ENCODE measurements at places on chromosomes 7 and 10.

- DNase-seq = no peak
Observed at GRCh38 chr7:131497454-131497853, 59.0 kb downstream of the PODXL start.

- DNase-seq = no peak
Observed at GRCh38 chr10:119640875-119641526, 10.2 kb upstream of the BAG3 start.

DNA sequence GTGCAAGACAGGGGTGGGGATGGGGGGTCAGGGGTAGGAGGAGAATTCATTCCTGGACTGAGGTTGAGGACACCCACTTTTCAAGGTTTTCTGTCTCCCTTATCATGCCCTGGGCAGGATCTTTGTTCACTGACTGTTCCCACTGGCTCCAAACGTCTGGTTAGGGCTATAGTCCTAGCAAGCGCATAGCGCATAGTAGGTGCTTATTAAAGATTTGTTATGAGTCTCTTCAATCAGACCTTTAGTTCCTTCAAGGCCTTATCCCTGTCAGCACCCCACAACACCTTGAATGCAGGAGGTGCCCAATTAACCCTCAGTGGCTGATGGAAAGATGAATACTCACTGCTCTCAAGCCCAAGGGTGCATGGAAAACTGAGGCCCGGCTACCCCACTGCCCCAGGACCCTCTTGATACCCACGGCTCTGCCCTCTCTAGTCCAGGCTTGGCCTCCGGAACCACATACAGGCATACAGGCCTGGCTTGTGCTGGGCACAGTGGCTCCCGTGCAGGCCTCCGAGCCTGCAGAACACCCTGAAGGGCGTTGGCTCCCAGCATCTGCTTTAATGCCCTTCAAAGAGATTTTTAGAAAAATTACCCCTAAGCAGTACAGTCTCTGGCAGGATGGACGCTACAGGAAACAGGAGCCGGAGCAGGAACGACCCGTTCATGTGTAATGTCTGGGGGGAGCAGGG, 177.7 kb downstream of the SH3PXD2A start:
- DNase-seq = no peak

GRCh38 chr10:22263106-22263505, 45.3 kb upstream of the EBLN1 start:
- DNase-seq = no peak

GRCh38 chr7:33745934-33746333, 159.4 kb upstream of the BMPER start:
- DNase-seq = no peak

- DNase-seq = no peak
Observed at GRCh38 chr10:95508730-95509129, 52.4 kb downstream of the SORBS1 start.

DNA sequence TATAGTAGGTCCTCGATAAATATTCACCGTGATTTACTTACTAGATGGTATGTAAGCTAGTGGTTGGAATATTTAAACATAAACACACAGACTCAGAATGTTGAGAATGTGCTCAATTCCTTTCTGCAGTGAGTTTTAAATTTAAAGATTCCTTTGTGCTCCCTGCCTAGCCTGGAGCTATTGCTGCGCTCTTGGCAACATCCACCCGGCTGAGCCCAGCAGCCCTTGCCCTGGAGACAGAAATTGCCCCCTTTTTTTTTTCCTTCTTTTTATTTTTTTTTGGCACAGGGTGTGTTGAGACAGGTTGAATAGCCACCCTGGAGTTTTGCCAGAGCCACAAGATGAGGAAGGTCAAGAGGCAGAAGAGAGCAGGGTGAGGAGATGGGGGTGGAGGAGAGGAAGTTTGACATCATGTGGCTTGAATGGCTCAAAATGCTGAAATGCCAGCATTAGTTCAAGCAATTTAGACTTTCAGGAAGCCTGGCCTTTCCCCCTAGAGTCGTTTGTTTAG, 180.8 kb downstream of the PRKCQ start:
- no peak for DNase-seq

DNA sequence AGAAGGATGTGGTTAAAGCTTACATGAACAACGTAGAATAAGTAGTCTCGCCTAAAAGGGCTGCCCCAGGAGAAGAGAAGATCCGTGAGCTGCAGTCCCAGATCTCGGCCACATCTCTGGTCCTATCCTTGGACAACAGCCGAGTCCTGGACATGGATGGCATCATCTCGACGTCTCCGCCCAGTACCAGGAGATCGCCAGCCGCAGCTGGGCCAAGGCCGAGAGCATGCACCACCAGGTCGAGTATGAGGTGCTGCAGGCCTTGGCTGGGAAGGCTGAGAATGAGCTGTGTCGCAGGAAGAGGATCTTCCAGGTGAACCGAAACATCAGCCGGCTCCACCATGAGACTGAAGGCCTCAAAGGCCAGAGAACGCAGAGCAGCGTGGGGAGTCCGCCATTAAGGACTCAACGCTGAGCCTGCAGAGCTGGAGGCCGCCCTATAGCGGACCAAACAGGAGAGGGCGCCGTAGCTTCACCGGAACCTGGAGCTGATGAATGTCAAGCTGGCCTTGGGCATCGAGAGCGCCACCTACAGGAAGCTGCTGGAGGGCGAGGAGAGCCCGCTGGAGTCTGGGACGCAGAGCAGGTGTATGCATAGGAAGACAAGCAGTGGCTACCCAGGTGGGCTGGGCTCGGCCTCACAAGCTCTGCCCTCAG, 22.2 kb downstream of the LIPK start:
- no peak for DNase-seq

DNA sequence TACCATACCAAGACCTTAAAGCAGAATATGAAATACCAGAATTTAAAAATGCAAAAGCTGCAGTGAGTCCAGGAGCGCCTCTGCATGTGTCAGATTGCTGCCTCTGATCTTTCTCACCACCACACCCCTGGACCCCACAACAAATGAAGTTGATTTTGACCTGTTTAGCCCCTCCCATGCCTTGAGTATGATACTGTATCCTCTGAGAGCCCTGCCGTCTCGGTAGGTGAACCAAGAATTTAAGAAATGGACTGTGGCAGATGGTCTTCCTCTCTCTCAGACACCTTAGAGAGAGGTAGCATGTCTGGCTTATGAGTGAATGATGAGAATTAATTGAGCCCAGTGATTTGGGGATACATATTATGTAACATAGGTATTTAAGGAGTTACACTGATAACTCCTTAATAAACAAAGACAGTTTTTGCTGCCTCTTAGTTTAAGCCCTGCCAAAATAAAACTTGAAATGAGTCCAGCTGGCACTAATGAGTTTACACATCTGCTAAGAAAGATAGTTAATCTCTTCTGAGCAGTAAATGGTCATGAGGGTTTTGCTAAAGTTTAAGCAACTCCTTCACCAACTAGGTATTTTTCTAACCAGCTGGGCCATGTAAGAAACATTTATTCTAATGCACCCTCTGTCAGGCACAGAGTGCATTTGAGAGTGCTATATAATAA, 4.5 kb upstream of the TFPI2 start:
- no peak for DNase-seq

DNA sequence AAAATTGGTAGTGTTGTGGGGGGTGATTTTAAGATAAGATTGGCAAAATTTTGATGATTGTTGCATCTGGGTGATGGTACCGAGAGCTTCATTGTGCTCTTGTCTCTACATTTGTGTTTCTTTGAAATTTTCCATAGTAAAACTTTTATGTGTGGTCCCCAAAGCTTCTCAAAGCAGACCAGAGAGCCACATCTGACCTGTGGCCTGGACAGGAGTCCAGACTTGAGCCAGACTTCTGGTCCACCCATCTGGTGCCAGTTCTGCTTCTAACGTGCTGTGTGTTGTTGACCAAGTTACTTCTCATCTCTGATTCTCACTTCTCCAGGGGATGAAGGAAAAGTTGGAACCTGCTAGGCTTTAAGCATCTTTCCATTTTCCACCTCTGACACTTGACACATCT, 120.1 kb downstream of the C10orf105 start:
- no peak for DNase-seq

- DNase-seq = no peak
Observed at GRCh38 chr7:12623885-12624498, 53.5 kb downstream of the SCIN start.

DNA sequence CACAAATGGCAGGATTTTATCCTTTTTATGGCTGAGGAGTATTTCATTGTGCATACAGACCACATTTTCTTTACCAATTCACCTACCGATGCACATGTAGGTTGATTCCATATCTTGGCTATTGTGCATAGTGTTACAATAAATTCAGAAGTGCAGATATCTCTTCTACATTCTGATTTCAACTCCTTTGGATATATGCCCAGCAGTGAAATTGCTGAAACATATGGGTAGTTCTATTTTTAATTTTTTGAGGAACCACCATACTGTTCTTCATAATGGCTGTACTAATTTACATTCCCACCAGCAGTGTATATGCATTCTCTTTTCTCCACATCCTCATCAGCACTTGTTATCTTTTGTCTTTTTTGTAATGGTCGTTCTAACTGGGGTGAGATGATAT, 1290.3 kb downstream of the XPNPEP1 start:
- no peak for DNase-seq

DNA sequence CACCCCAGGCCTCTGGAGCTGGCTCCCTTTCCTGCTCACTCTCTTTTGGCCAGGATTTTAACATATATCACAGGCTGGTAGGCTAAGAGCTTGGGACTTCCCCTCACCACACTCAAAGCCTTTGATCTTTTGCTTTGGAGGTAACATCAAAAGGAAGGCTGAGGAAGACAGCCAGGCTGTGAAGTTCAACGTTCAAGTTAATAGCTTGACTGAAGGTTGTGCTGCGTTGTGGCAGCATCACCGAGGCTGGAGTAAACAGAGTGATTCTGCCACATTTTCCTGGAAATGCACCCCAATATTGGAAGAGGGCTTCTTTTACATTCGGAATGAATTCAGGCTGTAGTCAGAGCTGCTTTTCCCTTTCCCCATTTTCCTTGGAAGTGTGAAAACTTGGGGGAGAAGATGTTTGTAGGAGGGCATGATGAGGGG, 57.3 kb downstream of the TCF7L2 start:
- DNase-seq = no peak
